ENCODE measurements at places on chromosomes 1 and 21. TPM values are rescaled to one million over a fixed set of nuclear protein-coding genes. Genes with fewer than 3 reads are reported as not detected.

ZNF593OS gene
- total RNA-seq: not detected

OR2T11 gene
- not detected for total RNA-seq

VANGL2 gene
- total RNA-seq: under 0.01 TPM

CRABP2 gene
- 17.0 TPM for total RNA-seq

AIM2 gene
- total RNA-seq: 0.11 TPM

PKLR gene
- not detected for total RNA-seq

BSDC1 gene
- total RNA-seq: 59.7 TPM

LCE1C gene
- not detected for total RNA-seq

LCE3E gene
- not detected for total RNA-seq

SMCP gene
- total RNA-seq: 0.11 TPM

FHAD1 gene
- total RNA-seq: 0.55 TPM

GDAP2 gene
- 23.0 TPM for total RNA-seq

ANKRD34A gene
- total RNA-seq: 0.33 TPM

VWA5B1 gene
- not detected for total RNA-seq

WLS gene
- 154 TPM for total RNA-seq

INSRR gene
- total RNA-seq: under 0.01 TPM

ELK4 gene
- 10.4 TPM for total RNA-seq

DNALI1 gene
- total RNA-seq: 2.7 TPM

EFNA1 gene
- 0.22 TPM for total RNA-seq

ACBD3 gene
- 102 TPM for total RNA-seq

KRTAP10-4 gene
- total RNA-seq: not detected

MANEAL gene
- 0.50 TPM for total RNA-seq

ACTL8 gene
- 0.12 TPM for total RNA-seq

S100A3 gene
- total RNA-seq: 2.2 TPM

PRR9 gene
- total RNA-seq: 1.2 TPM

KCND3 gene
- 0.25 TPM for total RNA-seq

MIXL1 gene
- 0.12 TPM for total RNA-seq

Data from uterine smooth muscle cell (primary cell).